ENCODE measurements at places on chromosomes 1 and 21. TPM values are rescaled to one million over a fixed set of nuclear protein-coding genes. Genes with fewer than 3 reads are reported as not detected.

Gene OLFML3
- total RNA-seq = 3.8 TPM

Gene KCND3
- 0.05 TPM for total RNA-seq

Gene YY1AP1
- 44.8 TPM for total RNA-seq

Gene SOX13
- 13.5 TPM for total RNA-seq

Gene ARTN
- total RNA-seq = 0.15 TPM

Gene IL24
- 0.33 TPM for total RNA-seq

Gene CA14
- total RNA-seq = not detected

Gene ITLN2
- 0.24 TPM for total RNA-seq

Gene LCE1D
- not detected for total RNA-seq

Gene VTCN1
- not detected for total RNA-seq

Gene MEX3A
- 2.9 TPM for total RNA-seq

Gene PADI2
- 1.5 TPM for total RNA-seq

Gene KCNA2
- total RNA-seq = 0.08 TPM

Gene ZBTB8A
- 4.0 TPM for total RNA-seq

Gene RGS4
- total RNA-seq = not detected

Gene HSD11B1
- not detected for total RNA-seq

Gene ZBTB8B
- not detected for total RNA-seq

Gene CLCA1
- total RNA-seq = not detected

Gene C1orf226
- total RNA-seq = 0.50 TPM

Gene TAS1R1
- total RNA-seq = not detected

Gene VPS13D
- total RNA-seq = 7.2 TPM

Gene CYP4A22
- total RNA-seq = not detected

Gene SH2D5
- 17.1 TPM for total RNA-seq

Gene LEFTY2
- not detected for total RNA-seq

Gene HES4
- total RNA-seq = 49.8 TPM

Gene LHX8
- total RNA-seq = 1.2 TPM

Gene KRTAP19-3
- not detected for total RNA-seq

Gene PKLR
- not detected for total RNA-seq

Gene OR2T33
- total RNA-seq = not detected

Gene S100A3
- 104 TPM for total RNA-seq

Gene AMY1B
- total RNA-seq = not detected

Gene NPL
- total RNA-seq = 0.89 TPM

Gene HRNR
- total RNA-seq = not detected

Gene LRRN2
- total RNA-seq = 20.0 TPM

Gene LEFTY1
- 0.50 TPM for total RNA-seq

Gene PLPPR5
- not detected for total RNA-seq

Gene FOXJ3
- 19.8 TPM for total RNA-seq

Gene FBXO2
- 8.7 TPM for total RNA-seq

Gene THEM5
- total RNA-seq = not detected

Data from A549 treated with CORT108297 at 1 μM for 4 hours (cell line).